ENCODE measurements at places on chromosomes 6 and 20.

DNA sequence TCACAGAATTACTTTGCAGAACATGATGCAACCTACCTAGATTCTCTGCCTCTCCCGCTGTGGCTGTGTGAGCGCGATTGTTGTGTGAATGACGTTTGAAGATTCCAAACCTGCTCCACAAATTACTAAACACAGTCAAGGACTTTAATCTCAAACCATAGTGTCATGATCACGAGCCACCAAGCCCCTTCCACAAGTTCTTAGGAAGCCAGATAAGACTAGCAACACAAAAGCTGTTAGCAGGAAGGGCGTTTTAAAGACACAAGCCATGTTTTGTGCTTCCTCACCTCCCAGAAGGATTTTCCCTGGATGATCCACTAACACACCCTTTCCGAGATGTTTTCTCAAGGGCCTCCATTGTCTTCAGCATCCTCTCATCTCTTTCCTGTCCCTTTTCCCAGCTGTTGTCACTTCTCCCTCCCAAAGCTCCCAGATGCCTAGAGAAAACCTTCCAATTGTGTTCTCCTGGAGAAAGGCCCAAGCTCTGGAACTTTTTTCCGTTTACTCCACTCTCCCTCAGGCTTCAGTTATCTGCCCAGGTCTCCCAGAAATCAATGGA, 12.8 kb downstream of the OPN5 start:
- DNase-seq, result no peak

DNA sequence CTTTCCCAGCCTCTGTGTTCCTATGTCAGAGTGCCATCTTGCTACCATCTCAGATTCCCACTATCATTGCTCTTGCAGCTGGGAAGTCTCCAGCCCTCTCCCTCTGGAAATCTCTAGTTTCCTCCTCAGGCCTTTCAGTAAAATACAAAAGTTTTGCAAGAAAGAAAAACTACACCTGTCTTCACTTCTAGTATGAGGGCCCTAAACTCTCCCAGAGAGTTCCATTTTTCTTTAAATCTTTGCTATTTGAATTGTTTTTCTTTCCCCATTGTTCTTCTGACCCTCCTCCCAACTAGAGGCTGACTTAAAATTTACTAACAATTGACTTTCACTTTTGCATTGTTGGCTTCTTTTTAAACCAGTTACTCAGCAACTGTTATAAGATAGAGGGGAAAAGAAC, 62.8 kb downstream of the LY86 start:
- DNase-seq, result no peak

GRCh38 chr20:22524393-22525015, 59.9 kb downstream of the FOXA2 start:
- DNase-seq, result no peak

DNA sequence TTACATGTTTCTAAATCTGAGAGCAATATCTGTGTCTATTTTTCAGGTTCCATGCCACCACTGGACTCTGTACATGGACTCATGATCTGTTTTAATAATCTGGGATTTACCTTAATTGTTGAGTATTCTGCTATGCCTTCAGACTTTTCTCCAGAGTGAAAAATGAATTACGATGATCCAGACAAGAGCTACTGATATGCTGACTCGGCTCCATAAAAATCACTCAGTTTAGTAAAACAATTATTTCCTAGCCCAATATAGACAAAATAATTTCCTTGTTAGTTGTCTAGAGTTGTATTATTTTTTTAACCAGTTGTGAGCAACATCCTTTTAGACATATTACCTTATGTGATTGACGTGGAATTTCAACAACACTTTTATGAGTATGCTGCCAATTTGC, 736.8 kb downstream of the RFPL4B start:
- no peak for DNase-seq

DNA sequence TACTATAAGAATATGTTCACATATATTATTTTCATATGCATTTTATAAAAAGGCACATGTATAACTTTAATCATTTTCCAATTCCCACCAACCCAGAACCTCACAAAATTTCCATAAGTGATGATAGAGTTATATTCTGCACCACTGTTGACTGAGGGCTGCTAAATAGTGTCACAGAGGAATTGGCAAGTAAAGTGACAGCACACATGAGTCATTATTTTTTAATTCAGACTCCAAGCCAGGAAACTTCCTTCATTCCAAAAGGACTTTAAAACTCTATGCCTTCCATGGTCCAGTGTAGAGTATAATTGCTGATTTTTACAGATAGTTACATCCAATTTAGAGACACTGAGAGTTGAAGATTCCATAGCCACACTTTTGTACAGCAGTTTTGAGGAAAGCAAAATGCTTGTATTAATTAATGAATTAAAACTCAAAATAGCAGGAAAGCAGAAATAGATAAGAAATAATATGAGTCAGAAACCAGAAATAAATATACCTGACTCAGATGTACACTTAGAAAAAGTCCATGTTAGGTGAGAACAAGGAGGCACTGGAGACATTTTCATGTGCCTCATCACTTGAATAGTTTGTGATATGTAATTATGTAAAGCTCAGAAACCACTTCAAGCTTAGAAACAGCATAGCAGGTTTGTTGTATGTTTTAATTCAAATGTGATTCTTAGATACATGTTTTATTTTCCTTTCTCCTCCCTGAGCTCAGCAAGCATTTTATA, 425.2 kb upstream of the OPRM1 start:
- DNase-seq, result no peak

GRCh38 chr6:130098317-130098716, 79.9 kb downstream of the L3MBTL3 start:
- no peak for DNase-seq

- DNase-seq, result no peak
Measured at GRCh38 chr20:32296819-32297420, 19.5 kb downstream of the KIF3B start.

DNA sequence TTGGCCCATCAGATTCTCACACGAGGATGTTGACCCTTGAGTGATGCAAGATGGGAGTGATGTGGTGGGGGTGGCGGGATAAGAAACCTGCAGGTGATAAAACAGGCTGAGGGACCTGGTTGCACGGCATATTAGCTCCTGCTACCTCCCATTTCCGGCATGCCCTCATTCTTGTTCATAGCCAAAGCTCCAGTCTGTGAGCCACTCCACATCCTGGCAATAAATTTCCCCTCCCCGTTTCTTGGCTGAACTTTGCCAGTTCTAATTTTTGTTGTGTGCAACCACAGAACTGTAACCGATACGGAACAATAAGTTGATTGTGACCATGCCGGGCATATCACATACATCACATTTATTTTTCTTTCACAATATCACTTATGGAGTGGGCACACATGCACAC, 41.6 kb upstream of the NFATC2 start:
- DNase-seq, result no peak
